ENCODE measurements at places on chromosomes 7 and 10.

DNA sequence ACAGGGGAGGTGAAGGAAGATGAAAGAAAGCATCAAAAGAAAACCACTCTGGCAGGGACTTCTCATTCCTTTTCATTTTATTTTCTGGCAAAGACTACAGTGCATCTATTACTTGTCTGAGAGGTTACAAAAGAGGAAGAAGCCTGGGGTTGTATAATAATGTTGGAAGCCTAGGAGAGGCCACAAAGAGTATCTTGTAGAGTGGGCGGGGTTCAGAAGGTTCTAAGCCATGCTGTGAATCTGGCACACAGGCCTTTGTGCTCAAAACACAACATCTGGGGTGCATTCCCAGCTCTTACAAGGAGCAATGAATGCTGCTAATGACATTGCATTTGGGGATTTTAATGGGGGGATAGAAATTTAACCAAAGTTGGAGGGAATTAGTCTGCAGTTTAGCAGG lies 49.4 kb downstream of the MRPL32 start:
- DNase-seq = no peak

GRCh38 chr10:50618624-50619023 lies 5.1 kb downstream of the SGMS1 start:
- DNase-seq = no peak

DNA sequence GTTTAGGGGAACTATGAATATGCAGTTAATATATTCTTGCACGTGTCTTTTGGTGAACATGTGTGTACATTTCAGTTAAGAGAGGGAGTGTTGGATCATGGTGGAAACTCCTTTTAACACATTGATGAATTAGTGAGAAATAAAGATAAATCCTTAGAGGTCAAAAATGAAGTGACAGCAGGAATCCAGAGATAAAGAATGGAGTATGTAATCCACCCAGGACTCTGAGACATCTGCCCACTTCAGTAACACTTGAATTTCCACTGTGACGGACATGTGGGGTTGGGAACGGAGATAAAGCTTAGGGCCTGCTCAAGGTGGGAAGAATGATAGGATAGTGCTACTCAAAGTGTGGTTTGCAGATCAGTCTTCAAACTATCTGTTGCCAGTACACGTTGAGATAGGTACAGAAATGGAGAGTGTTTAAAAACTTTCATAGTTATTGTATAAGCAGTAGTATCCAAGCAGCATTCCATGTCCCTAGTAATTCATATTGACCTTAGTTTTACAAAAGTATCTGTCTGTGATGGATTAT lies 6.6 kb upstream of the RELN start:
- DNase-seq = no peak

DNA sequence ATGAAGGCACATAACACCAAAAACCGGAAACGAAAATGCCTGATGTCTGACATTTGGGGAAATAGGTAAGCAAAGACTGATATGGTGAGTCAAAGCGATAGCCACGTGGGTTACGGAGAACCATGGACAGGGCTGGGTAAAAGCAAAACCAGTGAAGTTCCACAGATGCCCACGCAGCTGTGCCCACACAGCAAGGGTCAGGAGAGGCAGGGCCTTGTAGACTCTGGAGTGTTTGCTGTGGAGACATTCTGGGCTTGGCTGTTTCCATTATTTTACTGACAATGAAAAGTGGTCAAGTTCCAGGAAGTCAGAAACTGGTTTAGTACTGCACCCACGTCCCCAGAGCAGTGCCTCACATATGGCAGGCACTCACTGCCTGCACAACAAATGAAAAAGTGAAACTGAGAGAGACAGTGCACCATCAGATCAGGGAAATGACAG lies 148.7 kb downstream of the ZMYND11 start:
- DNase-seq = no peak

- no peak for DNase-seq
These were observed 31.7 kb downstream of the DCLRE1A start for GRCh38 chr10:113822174-113822573.

DNA sequence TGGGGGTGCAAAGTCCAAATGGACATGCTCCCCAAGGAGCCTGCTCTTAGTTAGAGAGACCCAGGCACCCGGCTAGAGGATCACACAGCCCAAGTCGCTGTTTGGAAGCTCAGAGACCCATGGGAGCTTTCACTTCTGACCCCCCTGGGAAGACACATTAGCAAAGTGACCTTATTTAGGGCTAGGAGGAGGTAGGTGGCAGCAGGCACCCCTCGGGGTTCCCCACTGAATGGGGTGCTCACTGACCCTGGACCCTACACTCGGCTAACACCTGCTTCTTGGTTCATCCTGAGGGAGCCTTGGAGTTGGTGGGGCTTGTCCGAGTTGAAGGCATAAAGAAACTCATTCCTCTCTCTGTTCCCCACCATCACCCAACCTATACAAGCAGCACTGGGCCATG lies 27.1 kb upstream of the HABP2 start:
- DNase-seq = no peak

- DNase-seq = peak; percentile 48
These were observed 94.5 kb downstream of the KMT2C start for GRCh38 chr7:152341039-152341913.

- peak; percentile 25 for DNase-seq
These were observed 23.4 kb downstream of the HYCC1 start for GRCh38 chr7:22990588-22990949.

DNA sequence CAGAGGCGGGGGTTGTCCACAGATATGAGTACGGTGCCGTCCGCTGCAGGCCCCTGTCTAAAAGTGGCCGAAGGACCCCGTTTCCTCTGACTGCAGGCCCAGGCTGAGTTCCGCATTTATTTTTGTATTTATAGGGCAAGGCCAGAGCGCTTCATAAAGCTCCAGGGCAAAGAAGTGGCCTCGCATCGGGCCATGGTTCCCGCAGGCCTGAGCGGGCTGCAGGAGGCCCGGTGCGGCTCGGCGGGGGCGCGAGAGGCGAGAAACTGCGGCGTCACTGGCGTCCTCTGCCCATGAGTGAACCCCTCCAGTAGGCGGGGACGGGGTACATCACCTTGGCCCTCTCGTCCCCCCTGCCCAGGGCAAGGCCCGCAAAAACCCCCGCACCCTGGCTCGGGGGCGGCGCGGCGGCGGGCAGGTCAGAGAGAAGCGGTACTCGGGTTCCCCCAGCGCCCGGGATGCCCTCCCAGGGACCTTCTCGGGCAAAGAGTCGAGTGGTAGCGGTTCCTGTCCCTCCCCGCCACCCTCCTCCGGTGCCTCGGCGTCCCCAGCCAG lies 355.7 kb downstream of the DNAJB6 start:
- no peak for DNase-seq

DNA sequence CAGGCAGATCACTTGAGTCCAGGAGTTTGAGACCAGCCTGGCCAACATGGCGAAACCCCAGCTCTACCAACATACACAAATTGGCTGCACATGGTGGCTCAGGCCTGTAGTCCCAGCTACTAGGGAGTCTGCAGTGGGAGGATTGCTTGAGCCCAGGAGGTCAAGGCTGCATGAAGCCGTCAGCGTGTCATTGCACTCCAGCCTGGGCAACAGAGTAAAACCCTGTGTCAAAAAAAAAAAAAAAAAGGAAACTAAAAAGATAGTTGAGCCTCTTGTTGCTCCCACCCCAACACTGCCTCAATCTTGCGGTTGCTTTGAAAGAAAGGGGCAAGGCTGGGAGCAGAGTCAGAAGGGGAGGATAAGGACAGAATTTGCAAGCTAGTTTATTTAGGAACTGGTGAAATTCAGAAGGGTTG lies 69.9 kb downstream of the SYPL1 start:
- DNase-seq = no peak

DNA sequence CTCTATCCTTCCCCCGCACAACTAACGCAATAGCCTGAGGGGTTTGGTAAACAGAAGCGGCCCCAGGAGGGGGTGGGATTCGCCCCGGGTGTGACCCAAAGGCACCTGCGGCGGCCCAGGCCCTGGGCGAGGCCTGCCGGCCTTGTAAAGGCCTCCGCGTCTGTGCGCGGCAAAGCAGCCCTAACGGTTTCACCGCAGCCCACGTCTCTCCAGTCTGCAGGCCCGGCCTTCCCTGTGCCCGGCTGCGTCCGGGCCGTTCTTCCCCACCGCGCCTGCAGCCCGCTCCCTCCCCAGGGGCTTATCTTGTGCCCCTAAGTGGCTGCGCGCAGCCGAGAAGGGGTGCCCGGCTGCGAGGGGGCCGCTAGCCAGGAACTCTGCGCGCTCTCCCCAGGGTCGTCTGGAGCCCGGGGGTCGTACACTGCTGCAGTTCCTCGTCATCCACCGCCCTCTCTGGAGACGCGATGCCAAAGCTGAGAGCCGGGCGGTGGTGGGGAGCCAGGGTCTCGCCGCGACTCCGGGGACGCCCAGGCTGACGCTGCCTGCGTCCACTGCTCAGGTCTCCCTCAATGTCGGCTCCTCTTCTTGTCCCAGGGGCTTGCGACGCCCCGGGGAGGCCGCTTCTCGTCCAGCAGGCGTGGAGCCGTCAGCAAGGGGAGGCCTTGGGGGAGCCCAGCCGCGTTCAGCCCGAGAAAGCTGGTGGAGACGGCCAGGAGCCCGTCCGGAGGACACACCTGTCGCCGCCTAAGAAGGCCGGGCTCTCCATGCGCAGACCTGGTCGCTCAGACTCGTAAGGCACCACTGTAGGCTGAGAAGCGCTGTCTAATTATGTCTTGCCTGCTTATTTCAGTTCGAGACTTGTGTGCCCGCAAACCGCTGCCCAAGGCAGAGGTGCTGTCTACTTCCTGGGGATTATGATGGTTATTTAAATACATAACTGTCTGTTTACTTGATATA lies 132.3 kb downstream of the SPAG6 start:
- no peak for DNase-seq
